ENCODE measurements at places on chromosomes 3 and 15.

DNA sequence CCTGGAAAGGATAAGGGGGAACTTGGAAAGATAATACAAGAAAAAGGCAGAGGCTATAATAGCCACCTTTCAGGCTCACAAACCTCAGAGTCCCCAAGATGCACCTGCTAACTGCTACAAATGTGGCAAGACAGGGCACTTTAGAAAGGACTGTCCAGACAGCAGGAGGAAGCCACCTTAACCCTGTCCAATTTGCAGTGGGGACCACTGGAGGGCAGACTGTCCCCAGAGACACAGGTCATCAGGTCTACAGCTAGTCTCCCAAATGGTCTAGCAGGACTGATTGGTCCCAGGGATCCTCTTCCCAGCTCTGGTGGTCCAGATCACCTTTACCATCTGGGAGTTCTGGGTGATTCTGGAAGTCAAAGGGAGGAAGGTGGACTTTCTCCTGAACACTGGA, 882.5 kb upstream of the GBE1 start:
- no peak for DNase-seq

- DNase-seq: no peak
Measured at GRCh38 chr3:64145438-64145837, 79.8 kb downstream of the PRICKLE2 start.

DNA sequence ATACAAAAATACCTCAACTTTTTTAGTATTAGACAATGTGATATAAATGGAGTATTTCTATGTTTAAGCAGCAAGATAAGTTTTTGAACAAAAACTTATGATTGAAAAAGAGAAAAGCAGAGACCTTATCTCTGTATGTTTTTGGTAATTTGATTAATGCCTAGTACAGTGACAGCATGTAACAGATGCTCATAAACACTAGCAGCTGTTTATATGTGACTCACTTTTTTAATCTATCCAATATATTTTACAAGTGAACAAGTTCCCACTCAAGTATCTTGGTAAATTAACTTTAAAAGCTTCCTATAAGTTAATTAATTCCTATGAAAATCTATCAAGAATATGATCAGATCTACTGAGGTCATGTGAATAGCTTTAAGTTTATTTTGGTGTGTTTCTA, 55.1 kb downstream of the NGLY1 start:
- DNase-seq: no peak

GRCh38 chr3:106428565-106428994, 559.8 kb upstream of the CBLB start:
- no peak for DNase-seq

DNA sequence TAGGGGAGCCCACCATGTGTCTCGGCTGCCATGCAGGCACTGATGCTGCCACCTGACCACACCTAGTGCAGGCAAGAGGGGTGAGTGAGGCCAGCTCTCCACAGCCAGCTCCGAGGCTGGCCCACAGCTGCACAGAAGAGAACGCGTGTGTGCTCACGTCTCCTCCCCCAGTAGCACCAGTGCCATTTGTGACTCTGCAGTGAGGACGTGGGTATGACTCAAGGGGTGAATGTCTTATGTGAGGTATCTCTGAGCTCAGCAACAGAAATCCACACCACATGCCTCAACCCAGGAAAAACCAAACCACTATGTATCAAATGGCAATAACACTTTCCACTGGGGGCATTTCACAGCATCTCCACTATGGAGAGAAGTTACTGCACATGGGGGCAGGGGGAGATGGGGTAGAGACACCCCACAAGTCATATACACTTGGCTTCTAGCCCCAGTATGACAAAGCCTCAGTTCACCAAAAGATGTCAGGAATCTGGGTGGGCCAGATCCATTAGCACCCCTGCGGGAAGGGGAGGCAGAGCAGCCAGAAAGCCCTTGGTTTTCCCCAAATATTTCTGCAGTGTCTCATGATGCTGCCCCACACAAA, 87.6 kb downstream of the LRIG1 start:
- no peak for DNase-seq

DNA sequence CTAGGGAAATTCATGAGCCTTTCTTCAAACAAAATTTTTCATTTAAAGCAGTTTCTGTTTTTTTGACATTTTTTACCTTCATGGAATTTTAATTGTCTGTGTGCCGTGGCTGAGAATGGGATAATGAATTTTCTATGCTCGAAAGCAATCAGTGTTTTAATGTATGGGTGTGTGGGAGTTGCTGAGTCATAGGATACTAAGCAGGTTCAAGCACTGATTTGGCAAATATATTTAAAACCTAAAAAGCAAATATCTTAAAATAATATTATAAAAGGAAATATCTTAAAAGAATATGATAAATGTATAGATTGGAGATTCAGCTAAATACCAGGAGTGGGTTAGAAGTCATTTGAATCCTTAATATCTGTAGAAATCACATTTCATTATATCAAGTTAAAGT, 173.6 kb upstream of the LRRFIP2 start:
- DNase-seq: no peak

DNA sequence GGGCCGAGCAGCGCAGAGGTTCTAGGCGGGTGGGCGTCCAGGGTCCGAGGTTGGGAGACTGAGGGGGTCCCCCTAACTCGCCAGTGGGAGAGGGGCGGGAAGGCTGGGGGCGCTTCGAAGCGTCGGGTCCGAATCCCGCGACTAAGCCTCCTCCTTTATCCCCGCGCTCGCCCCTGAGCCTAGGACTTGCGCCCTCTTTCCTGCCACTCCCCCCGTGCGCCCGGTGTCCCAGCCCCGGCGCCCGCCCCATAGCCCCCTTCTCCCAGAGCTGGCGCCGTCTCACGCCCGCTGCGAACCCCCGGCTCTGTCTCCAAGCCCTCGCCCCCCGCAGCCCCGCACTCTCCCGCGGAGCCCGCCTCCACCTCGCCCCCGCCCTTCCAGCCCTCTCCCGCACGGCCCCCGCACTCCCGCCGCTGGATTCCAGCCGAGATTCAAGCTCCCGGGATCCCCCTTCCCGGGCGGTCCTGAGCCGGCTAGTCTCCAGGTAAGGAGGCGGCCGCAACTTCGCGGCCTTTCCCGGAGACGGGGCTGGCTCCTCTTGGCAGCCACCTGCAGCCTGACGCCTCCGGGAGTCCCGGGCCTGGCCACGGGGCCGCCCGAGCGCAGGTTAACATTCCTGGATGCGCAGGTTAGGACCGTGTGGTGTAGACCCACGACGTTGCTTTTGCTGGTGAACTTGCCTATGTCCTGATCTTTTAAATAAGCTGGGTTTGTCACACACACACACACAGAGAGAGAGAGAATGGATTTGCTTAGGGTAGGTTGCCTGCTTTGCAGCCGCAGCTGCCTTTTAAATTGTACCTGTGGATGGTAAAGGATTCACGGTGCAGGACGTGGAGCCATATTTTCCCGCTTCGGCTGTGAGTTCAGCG, 563 bp downstream of the PXYLP1 start:
- peak; percentile 20 for DNase-seq

GRCh38 chr15:37900326-37901221, 33.9 kb upstream of the TMCO5A start:
- DNase-seq: no peak

DNA sequence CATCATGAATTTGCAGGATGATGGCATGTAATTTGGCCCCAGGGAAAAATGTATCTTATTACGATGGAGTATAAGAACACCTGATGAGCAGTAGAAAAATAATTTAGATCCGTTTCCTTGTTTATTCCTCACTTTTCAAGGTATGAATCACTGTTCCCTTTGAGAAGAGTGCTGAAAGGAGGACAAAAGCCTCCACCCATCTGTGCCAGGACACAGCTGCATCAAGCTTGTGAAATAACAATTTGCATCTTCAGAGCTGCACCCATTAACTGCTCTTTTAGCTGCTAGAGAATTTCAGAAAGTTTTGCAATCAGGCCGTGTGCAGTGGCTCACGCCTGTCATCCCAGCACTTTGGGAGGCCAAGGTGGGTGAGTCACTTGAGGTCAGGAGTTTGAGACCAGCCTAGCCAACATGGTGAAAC, 9.6 kb downstream of the CLDND1 start:
- no peak for DNase-seq

- peak; percentile 84 for DNase-seq
Measured at GRCh38 chr15:23690450-23690852, 3.3 kb upstream of the NDN start.

GRCh38 chr3:25421747-25422146, 6.3 kb upstream of the RARB start:
- no peak for DNase-seq

- no peak for DNase-seq
Measured at GRCh38 chr3:70112751-70113150, 113.2 kb downstream of the SAMMSON start.

DNA sequence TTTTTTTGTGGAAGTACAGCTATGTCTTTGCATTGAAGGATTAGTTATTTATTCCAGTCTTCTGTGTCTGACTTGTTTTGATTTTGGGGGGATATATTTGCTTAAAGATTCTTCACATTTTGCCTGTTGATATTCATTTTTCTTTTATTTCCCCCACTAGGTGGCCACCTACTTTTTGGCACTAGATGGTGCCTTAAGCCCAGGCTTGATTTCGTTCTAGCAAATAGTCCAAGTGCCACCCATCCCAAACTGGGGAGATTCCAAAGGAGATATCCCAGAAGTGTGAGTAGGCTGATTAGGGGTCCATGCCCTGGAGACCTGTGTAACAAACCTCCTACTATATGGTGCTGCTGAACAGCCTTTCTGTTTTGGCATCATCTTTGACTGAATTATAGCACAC, 80.0 kb upstream of the SPATA16 start:
- no peak for DNase-seq

DNA sequence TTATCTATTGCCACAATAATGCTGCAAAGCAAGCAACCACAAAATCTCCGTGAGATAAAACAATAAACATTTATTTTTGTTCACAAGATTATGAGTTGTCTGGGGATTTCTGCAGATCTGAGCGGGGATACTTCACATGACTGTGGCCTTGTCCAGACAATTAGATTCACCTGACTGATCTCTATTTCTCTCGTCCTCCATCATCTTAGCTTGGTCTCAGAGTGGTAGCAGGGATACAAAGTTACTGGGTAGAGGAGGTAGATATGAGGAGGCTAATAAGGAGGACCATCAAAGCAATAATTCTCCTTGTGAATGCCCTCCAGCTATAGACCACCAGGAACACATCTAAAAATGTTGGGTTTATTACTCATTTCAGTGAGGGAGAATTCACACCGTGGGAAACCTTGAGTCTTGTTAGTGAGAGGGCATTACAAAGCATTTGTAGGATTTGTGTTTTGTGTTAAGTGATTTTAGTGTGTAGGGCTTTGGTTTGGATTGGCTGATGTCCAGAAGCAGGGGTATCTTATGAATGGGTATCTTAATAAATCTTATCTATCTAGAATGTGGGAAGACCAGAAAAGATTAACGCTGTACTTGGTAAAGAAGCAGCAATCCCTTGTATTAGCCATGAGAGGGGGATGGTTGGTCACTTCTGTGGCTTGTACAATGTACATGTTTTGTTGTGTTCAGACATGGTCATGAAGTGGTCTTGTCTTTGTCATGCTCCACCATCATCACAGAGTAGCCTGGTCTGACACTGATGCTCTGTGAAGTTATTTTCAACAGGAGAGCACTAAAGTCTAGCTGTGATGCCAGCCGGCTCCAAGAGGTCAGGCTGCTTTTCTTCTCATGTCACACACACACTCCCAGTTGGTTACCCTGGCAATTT, 287.6 kb upstream of the STT3B start:
- no peak for DNase-seq

DNA sequence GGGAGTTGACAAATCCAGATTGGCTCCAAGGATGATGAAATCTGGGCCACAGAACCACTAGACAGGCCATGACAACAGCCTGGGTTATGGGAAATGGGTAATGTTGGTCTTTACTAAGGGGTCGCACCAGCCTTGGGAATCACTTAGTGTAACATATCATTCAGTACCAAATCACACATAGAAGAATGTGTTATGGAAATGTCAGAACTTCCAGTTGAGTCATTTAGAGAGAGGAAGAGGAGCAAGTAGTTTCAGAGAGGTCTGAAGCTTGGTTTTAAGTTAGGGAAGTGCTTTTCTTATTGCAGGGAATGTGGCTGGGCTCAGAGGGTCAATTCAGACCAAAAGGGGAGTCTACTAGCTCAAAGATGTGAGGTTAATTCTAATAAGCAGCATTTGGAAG, 241.6 kb upstream of the ZPLD1 start:
- no peak for DNase-seq

Data from HuH-7 (cell line).